ENCODE measurements at places on chromosomes 5 and 9.

GRCh38 chr5:124744170-124744971 lies 2.1 kb downstream of the ZNF608 start:
- no peak for DNase-seq

DNA sequence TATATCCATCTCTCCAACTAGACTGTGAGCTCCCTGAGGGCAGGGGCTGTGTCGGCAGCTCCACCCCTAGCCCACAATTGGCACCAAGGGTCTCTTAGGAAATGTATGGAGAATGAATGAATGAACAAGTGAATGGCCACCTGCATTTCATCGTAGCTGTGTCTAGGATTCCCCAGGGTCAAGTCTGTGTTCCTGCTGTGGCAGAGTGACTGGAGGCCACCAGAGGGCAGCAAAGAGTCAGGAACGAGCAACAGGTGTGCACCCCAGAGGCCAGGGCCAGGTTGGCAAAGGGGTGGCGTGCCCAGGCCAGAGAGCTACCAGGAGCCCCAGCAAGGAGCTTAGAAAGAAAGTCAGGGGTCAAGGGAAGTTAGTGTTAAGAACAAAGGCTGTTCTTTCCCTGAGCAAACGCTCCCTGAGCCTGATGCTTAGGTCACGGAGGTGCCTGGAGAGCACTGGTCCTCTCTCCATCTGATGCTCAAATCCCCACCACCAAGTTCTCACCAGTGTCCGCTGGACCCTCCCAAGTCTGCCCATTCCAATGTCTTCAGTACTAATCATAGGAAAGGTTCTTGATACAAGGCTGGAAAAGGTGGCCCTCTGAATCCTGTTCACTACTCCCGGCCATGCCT lies 160.7 kb downstream of the PAX5 start:
- DNase-seq, result peak; percentile 53

GRCh38 chr9:136804509-136805206 lies 3.1 kb upstream of the RABL6 start:
- peak; percentile 18 for DNase-seq

GRCh38 chr5:68746643-68747420 lies 347.0 kb upstream of the SLC30A5 start:
- DNase-seq, result no peak

DNA sequence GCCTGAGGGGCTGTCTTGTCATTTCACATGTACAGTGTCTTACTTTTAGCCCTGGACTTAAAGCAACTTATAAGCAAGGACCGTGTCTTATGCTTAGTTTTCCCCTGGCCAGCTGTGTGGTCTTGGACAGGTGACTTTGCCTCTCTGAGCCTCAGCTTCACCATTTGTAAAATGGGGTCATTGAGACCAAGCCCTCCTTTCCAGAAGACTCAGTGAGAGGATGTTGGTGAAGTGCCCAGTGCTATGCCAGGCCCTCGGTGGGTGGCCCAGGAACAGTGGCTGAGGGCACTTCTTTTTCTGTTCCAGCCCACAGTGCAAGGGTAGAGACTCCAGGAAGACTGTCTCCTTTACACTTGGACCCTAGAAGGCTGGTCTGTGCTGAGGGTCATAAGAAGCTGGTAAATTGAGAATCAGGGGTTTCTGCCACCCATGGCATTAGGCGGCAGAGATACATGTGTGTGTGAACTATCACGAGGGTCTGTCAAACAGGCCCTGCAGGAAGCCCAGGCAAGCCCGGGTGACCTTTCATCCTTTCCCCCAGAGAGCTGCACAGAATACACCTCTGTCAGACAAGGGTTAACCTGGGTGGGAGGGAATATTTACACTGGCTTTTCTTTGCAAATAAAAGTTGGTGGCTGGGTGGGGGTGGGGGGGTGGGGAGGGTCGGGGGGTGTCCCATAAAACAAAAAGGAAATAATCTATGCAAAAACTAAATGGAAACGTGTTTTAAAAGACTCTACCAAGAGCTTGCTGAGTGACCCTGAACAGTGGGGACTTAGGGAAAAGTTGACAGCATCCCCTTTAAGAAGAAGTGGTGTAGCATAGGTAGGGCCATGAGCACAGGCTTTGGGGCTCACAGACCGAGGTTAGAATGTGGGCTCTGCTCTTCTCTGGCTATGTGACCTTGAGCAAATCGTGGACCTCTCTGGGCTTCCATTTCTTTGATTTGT lies 20.4 kb upstream of the KIF12 start:
- no peak for DNase-seq

DNA sequence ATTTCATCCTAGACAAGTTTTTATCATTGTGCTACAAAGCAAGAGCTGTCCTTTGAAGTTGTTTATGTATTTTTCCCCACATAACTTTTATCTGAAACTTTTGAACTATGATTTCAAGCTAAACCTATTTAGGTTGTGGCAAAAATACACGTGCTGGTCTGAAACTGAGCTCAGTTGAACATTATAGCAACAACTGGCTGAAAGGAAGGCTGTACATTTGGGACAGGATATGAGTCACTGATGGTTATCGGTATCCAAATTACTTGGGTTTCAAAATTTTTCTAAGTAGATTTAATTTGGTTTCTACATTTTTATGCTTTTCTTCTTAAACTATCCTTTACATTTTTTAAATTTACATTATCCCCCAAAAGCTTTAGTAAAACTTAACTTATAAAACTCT lies 627.3 kb upstream of the NUDT12 start:
- DNase-seq, result no peak

DNA sequence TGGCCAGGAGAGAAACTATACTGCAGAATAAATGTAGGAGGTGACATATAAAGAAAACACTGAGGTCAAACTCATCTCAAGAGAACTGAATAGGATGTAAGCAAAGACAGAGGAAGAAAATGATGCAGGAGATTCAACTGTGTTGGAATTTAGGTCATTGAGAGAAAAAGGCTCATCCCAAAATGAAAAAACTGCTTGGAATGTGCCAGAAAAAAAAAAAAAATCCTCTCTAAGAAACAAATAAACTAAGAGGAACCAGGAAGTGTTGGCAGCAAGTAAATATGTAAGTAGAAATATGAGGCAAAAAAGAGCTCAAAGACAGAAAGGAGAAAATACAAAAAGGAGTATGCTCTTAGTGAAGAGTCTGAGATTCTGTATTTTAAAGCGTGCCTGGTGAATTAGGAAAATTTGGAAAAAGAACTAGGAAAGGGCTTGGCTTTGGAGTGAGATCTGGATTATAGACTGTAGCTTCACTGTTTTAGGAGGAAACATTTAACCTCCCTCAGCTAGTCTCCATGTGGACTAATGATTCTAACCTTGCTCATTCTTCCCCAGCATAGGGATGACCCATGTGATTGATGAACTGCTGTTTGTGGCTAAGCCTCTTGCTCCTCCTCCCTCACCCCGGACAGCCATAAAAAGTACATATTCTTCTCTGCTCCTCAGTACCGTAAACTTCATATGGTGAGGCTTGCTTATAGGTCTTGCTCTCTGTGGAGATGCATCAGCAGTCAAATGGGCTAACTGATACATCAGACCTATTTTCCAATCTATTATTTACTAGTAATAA lies 185.6 kb upstream of the POU5F2 start:
- no peak for DNase-seq

GRCh38 chr5:132839426-132840301 lies 9.2 kb upstream of the SHROOM1 start:
- no peak for DNase-seq

GRCh38 chr5:160479926-160480325 lies 58.3 kb downstream of the PTTG1 start:
- no peak for DNase-seq

DNA sequence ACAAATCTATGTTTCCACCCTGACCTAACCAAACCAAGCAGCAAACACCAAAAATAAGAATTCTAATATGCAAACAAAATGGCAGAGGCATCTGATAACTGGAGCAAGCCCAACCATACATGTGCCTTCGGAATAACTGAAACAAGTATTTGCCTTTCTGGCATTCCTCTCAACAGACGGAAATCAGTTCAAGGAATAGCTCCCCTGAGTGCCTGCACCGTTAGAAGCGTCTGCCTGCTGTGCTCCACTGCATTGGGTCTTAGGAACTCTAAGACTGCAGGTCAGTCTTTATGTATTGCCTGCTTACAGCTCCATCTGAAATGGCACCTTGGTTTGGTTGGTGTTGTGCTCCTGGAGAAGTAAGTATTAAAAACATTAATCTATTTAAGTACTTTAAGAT lies 98.5 kb downstream of the MRPS27 start:
- no peak for DNase-seq

GRCh38 chr9:26800322-26800721 lies 92.3 kb downstream of the CAAP1 start:
- DNase-seq, result no peak

DNA sequence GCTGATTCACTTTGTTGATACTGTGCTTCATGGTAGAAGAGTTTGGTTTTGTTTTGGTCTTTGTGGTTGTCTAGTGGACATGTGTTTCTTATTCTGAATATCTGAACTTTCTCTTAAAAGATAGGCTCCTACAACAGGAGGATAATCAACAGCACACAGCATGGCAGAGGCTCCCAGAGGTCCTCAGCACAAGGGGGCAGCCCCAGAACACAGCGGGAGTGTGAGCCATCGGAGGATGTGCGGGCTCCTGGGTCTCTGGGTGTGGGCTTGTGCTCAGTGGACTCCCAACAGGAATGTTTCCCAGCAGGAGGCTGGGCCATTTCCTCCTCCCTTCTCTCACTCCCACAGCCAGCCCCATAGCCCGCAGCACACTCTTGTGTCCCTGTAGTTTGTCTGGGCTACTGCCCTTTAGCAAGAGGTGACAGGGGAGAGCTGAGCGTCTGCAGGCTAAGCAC lies 164.3 kb upstream of the OTULINL start:
- DNase-seq, result no peak

- DNase-seq, result peak; percentile 25
Observed at GRCh38 chr5:53359916-53360517, 120.4 kb upstream of the FST start.

- no peak for DNase-seq
Observed at GRCh38 chr5:82603033-82603987, 325.2 kb upstream of the RPS23 start.

GRCh38 chr5:177066224-177066623 lies 20.5 kb upstream of the FGFR4 start:
- DNase-seq, result no peak

GRCh38 chr5:56142614-56143372 lies 90.3 kb downstream of the ANKRD55 start:
- DNase-seq, result no peak

DNA sequence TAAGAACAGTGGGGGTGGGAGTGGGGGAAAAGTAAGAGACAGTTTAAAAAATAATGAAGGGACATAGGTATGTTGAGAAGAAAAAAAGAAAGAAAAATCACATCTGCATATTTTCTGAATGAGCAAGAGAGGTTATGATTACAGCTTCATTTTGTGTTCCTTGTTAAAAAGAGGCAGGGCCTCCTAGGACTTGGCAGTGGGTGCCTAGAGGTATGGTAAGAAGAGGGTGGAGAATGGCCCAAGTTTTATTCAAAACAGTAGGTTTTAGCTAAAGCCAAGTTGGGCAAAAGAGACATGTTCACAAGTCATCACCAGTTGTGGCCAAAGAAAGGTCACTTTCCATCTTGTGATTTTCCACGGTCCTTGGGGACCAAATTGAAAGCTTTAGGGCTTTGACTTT lies 643.4 kb downstream of the CCDC171 start:
- no peak for DNase-seq

- peak; percentile 98 for DNase-seq
Observed at GRCh38 chr9:114908104-114908622, 22.2 kb downstream of the TNFSF8 start.

DNA sequence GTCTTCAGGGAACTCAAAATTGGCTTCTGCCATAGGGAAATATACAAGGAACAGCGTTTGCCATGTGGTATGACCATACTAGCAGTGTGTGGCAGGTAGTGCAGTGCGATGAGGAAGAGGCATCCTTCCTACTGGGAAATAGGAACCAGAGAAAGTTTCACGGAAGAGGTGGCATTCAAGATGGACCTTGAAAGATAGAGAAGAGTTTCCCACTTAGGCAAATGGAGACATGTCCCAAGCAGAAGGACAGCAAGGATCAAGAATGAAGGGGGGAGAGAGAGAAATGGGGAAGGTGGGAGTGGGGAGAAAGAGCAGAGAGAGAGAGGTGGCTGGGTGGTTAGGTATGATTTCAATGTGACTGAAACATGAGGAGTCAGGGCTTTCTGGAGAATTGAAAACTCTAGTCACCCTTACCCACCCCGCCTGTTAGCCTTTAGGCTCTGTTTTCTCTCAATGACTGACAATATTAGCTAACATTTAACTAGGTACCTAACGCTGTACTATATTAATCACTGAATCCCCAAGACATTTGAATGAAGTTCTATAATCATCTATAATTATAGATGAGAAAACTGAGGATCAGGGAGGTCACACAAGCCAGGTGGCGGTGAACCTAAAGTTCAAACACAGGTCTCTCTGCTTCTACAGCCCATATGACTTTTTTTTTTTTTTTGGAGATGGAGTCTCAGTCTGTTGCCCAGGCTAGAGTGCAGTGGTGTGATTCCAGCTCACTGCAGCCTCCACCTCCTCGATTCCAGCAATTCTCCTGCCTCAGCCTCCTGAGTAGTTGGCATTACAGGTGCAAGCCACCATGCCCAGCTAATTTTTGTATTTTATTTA lies 171.3 kb downstream of the NR3C1 start:
- no peak for DNase-seq

DNA sequence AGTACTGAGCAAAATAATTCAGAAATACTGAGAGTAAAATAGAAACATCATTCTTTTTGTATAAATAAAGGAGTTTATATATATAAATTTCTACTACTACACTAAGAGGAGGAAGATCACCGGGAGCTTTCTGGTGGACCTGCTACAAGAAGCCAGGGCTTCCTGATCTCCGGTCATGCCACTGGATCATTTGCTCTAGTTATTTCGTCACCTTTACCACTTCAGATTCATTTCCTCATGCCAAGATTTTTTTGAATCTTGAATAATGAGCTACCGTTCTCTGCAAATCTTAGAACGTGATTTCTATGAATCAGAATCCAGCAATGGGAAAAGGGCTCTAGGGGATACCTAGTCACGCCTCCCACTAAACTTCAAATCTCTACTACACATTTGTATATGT lies 51.9 kb upstream of the TBC1D9B start:
- DNase-seq, result no peak

DNA sequence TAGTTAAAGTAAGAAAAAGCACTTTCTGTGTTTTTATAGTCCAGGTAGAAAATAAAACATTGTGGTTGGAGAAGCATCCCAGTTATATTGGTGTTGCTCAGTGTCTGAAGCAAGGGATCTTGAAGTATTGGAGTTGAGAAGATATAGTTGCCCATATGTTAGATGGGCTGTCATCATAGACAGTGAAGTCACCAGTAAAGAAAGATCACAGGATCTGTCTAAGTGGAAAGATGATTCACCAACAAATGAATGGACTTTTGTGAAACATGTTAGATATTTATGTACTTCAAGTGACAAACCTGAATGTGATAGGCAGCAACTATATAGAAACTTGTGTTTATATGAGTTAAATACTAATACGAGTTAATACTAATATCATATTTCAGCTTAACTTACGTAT lies 11.7 kb downstream of the OGN start:
- no peak for DNase-seq

DNA sequence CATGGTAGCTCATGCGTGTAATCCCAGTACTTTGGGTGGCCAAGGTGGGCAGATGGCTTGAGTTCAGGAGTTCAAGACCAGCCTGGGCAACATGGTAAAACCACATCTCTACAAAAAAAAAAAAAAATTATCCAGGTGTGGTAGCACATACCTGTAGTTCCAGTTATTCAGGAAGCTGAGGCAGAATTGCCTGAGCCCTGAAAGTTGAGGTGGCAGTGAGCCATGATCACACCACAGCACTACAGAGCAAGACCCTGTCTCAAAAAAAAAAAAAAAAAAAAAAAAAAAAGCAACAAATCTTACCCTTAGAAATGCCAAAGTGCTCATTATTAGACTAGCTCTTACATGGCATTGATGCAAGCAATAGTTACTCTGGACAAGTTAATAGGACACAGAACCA lies 724.9 kb downstream of the MAT2B start:
- no peak for DNase-seq
